ENCODE measurements at places on chromosomes 7 and 10.

DNA sequence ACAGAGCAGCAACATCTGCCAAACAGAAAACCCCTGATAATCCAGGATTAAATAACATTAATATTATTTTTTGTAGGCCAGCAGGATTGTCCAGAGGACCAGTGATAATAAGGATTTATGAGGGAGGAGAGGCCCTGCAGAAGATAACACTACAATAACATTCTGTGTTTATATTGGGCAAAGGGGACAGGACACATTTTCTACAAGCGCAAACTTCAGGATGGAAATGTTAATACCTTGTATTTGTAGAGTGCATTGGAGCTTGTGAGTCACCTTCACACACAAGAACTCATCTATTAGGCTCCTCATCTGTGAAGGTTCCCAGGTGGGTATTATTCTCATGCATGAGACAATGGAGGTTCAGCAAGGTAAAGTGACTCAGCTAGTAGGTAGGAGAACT lies 51.0 kb downstream of the BAMBI start:
- DNase-seq, result no peak

DNA sequence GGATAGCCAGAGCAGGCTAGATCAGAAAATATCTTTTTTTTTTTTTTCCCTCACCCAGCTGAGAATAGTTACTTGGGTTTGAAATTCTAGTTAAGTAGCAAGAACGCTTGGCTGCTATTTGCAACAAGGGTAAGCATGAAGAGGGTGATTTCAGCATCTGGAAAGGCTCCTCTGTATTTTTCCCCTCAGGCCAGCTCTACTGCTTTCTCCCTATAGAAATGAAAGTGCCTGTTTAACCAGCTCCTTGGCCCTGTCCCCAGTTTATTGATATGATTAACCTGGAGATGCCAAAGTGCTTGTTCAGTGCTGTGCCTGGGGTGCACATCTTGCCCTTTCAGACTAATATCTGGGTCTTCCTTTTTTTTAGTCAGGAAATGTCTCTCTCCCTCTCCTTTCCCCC lies 37.1 kb downstream of the AP3M1 start:
- DNase-seq, result no peak

- DNase-seq, result no peak
Observed at GRCh38 chr10:92573091-92573797, 649 bp downstream of the IDE start.

GRCh38 chr10:108167766-108168165 lies 1003.3 kb upstream of the SORCS1 start:
- no peak for DNase-seq

GRCh38 chr10:121250995-121251764 lies 347.1 kb downstream of the FGFR2 start:
- DNase-seq, result no peak

DNA sequence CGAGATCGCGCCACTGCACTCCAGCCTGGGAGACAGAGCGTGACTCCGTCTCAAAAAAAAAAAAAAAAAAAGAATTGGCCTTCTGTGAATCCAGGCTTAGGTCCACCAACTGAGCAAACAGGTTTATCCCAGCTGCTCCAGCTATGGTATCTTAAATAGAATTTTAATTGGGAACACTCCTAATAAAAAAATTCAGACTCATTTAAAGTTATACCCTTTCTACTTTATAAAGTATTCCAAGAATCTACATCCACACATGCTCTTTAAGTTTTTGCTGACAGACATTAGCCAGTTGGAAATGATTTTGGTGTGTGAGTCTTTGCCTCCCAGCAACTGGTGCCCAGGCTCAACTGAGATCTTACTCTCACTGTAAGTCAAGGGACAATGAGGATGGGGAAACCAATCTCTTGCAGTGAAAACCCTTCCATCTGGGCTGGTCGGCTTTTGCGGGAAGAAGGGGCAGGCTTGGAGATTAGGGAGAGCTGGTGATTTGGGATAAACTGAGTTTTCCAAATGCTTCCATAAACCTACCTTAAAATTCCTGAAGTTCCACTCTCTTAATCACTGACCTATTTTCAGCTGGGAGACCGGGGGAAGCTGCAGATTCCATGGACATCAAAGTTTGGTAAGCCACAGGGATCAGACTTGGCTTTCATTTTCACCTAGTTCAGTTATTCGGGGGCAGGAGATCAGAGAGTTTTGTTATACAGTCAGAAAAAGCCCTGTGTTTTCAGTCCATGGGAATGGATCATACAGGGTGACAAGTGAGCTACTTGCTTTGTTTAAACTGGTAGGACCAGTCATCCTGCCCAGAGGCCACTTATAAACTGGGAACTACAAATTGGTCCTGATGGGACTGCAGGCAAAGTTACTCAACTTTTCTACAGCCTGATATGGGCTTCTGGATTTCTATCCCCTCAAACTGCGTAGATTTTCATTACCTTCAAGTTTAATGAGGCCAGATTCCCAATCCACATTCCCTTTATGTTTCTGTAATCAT lies 89.3 kb upstream of the ZNF746 start:
- no peak for DNase-seq

GRCh38 chr7:146359176-146359575 lies 242.6 kb downstream of the CNTNAP2 start:
- DNase-seq, result no peak

DNA sequence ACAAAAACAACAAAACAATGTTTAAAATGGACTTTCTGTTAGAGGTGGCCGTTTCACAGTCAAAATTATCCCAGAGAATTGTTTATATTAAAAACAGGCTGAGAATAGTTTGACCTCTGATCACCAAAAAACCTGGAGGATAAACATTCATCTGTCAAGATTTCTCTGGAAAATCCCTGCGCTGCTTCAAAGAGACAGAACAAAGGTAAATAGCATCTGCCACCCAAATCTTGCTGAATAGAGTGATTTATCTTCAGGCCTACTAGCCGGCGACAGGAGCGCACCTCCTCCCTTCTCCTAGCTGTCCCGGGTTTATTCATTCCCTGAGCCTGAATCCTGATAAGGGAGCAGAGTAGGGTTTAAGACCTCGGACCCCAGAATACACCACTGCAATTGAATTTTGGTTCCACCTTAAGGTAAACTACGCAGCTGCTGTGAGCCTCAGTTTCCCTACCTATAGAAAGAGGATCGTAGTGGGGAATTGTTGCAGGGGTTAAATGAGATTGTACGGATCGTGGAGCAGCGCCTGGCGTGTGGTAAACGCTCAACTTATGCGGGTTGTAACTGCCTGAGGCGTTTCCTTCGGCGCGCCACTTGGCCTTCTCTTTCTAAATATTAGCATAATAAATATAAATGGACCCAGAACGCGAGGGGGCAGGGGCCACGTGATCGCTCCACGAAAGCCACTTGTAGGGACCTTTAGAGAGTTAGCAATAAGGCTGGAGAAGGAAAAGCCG lies 498 bp upstream of the ST7 start:
- DNase-seq, result peak; percentile 15

- DNase-seq, result no peak
Observed at GRCh38 chr7:77310982-77311381, 105.2 kb downstream of the GSAP start.

DNA sequence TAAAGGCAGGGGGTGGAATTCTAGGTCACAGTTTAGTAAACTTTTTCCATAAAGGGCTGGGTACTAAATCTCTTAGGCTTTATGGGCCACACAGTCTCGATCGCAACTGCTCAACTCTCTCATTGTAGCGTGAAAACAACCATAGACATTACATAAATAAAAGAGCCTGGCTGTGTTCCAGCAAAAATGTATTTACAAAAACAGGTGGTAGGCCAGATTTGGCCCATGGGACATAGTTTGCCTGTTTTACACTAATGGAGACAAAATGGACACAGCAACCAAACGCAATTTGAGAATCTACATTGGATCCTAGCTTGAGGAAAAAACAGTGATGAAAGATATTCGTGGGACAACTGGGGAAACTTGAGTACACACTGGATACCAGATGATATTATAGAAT lies 23.2 kb upstream of the MALSU1 start:
- no peak for DNase-seq

DNA sequence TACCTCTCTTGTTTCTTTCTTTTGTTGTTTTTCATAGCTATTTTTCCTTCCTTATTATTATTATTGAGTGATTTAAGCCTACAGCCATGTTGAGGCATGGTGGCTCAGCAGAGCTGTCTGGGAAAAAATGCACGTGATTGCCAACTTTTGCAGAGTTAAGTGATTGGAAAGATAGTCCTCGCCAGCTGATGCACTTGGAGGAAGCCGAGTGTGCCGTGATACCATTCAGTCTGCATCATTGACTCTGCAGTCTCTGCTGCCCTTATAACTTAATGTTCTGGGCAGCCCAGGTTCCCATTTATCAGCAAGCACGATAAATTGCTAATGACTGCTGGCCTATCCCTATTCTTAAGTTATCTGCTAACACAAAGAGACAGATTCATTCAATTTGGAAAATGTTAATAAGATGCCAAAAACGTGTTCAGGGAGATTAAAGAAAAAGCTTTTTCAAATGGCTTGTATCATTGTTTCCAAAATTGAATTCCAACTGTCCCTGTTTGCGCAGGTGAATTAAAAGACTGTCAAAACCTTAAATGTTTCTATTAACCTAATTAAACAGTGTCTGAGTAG lies 232.9 kb upstream of the NPY start:
- no peak for DNase-seq

DNA sequence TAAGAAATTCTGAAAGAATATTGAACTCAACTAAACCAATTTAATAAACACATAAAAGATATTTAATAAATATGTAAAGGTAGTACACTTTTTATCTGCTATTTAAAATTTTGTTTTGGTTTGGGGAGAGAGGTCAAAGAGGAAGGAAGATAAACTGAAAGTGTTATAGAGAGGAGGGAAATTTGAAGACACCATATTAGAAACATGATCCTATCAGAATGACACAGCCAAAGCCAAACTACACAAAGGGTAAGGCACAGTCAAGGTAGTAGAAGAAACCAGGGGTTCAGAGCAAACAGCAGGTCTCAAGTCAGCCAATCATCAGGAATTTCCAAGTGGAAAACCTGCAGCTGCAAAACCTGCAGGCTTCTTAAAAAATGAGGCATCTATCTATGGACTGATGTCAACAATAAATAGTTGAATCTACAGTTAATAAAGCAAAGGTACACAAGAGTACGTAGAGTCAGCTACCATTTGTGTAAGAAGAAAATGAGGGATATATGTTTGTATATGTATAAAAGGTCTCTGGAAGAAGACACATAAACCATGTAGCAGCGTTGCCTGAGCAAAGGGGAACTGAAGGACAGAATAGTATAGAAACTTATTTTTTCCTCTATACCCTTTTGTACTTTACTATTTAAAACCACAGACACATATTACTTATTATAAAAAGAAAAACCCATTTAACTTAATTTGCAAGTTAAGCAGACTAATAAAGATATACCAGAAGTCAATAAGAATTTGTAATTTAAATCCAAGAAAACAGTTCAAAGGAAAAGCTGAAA lies 10.0 kb downstream of the ZNF800 start:
- no peak for DNase-seq

DNA sequence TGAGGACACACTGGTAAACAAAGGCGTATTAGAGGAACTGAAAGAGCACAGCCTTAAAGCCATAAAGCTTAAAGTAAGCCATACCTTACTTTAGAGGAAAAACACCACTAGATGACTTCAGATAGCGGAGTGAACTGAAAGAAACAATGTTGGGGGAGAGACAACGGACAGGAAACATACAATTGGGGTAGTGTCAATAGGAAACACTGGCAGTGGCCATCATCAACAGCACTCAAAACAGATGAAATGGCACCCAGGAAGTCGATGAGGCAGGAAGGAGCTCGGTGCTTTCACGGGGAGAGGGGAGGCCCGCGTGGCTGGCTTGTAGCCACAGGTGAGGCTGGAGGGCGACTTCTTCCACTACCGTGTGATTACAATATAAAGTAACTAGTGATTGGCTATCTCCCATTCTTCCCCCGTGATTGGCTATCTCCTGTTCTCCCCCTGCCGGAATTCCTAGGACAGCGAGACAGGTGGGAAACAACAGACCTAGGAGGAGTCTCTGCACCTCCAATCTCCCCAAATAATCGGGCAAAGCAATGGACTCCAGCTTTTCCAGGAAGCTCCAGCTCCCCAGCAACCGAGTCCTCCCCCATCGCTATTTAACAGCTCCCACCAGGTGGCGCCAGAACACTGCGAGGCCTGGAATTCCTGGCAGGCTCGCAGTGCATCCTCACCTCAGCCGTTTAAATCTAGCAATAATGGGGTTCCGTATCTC lies 2.4 kb upstream of the TAS2R38 start:
- DNase-seq, result peak; percentile 31

GRCh38 chr7:98647326-98647725 lies 30.2 kb downstream of the NPTX2 start:
- no peak for DNase-seq

DNA sequence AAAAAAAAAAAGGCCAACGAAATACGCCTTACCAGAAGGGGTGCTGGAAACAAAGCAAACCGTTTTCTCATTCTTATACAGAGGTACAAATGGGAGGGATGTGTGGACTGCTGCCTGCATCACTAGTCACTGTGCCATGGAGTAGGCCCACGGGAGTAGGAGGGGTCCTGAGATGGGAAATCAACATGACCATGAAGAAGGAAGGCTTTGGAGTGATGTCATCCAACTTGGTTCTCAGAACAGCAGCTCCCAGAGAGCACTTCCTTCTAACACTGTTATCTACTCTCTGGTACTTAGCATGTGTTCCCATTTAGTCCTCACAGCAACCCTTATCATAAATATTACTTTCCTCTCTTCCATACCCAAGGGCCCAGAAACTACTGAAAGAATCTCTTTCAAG lies 60.0 kb upstream of the LRGUK start:
- DNase-seq, result no peak

- DNase-seq, result no peak
Observed at GRCh38 chr10:90096196-90096595, 394.8 kb downstream of the KIF20B start.

DNA sequence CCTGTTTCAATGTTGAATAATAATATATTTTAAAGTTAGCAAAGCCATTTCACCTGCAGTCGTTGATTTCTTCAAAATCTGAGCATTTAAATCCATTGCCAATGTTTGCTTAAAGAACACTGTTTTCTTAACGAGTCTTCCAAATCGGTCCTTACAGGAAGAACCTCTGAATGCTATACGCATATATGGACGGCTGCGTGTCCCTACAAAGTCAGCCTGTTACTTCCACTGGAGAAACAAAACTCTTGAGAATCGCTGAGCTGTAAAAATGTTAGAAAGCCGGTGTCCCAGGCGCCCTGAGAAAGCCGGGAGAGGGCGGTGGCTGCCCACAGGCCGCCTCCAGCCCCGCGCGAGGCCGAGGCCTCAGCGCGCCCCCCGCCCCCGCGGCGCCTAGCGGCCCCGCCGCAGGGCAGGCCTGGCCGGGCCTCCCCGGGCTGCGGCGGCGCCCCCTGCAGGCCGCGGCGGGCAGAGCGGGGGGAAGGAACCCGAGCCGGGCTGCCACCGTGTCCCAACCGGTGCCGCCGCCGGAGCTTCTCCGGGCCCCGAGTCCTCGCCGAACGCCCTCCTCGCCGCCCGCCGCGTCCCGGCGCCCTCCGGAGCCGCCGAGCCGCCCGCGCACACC lies at the start of gene FHIP2A:
TSS of gene FHIP2A (plus strand) at position 488 of the 622 bp plus-strand sequence. CDS start 299 bp downstream, outside the sequence.
- DNase-seq, result peak; percentile 72

GRCh38 chr10:60778971-60779796 lies 906 bp downstream of the CDK1 start:
- DNase-seq, result no peak

- DNase-seq, result no peak
Observed at GRCh38 chr10:100528921-100529474, 673 bp downstream of the NDUFB8 start.

GRCh38 chr10:5659702-5660528 lies 6.5 kb downstream of the ASB13 start:
- DNase-seq, result no peak

Data from stimulated activated CD8-positive, alpha-beta memory T cell treated with anti-CD3 and anti-CD28 coated beads, Interleukin-4, amount 100 ng/mL, for 1 hour (primary cell).